Sigmoid colon (tissue), 7 donors: ENCODE measurements at places on chromosomes 1 and 21. TPM values are rescaled to one million over a fixed set of nuclear protein-coding genes. Genes with fewer than 3 reads are reported as not detected.

DNA sequence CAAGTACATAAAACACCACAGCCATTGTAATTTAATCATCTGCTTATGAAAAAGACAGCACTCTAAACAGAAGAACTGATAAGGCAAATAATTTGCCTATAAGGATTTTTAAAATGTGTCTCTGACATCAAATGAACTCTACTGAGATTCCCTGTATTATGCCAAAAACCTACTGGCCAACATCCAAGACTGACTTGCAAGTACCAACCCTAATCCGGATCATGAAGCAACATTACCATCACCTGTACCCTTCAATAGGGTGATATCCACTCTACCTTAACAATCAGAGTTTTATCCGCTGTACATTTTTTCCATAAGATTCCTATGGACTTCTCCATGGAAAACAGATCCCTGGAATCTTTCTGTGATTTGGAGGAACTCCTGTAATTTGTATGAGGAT, 4.6 kb downstream of the RGS7 start:
- DNase-seq = no peak

DNA sequence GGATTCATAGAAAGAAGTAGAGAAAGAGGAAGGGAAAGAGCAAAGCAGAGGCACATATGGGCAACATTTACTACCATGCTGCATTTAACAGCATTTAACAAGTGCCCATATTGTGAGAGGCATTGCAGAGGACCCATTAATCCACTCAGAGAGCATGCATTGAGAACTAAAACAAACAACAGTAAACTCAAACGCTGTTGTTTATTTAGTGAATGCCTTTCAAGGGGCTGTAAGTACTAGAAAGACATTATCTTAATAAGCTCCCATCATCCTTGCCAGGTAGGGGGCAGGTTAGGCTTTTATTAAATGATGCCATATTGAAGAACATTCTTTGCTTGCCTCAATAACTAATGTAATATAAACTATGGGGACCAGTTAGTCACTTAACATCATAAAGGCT, 254.3 kb upstream of the DAB1 start:
- DNase-seq = no peak

DNA sequence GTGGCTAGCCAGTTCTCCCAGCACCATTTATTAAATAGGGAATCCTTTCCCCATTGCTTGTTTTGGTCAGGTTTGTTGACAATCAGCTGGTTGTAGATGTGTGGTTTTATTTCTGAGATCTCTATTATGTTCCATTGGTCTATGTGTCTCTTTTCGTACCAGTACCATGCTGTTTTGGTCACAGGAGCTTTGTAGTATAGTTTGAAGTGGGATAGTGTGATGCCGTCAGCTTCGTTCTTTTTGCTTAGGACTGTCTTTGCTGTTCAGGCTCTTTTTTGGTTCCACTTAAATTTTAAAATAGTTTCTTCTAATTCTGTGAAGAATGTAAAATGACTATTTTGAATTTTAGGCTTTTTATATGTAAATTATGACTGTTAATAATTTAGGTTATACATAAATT, 68.9 kb downstream of the WDR64 start:
- no peak for DNase-seq

DNA sequence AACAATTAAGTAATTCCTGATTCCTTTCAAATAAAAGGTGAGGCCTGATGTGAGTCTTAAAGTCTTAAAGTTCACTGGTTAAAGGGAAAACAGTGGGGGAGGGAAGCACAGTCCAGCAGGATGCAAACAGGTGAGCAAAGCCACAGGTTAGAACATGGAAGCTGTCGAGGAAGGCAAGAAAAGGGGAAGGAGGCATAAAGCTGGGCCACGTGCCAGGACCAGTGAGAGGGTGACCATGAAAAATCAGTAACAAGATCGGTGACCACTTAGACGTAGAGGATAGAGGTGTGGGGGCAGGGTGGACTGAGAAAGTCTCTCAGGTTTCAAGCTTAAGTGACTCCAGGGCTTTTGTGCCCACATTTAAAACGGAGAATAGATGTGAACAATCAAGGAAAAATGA, 231.3 kb downstream of the SETD4 start:
- DNase-seq = no peak

DNA sequence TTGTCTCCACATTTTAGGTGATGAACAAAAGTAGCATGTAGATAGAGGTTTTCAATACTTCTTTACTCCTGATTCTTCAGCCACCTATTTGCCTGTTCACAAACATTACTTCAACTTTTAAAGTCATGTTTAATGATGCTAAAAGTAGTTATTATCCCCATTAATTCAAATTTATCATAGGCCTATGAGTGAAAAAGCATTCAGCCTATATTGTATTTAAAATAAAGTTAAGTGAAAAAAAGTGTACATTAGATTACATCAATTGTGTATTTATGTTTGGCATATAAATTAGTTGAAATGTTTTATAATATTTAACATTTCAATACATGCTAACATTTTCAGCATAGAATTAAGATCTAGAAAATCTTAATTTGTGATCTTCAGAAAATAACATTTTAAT, 10.5 kb downstream of the CDKN2C start:
- no peak for DNase-seq

DNA sequence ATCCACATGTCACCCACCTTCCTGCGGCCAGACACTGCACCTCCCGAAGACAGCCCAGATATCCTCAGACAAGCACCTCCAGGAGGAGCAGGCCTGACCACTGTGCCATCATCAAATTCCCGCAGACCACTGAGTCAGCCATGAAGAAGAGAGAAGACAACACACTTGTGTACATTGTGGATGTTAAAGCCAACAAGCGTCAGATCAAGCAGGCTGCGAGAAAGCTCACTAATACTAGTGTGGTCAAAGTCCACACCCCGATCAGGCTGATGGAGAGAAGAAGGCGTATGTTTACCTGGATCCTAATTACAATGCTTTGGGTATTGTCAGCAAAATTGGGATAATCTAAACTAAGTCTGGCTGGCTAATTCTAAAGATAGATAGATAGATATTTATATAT, 41.4 kb upstream of the BECN2 start:
- DNase-seq = no peak

Gene LCE1E
- not detected for total RNA-seq
